Adrenal gland (tissue), 19 donors: ENCODE measurements at places on chromosomes 11 and 22.
A peak's percentile ranks its signal among the peaks of the same experiment; 100 is the strongest.

DNA sequence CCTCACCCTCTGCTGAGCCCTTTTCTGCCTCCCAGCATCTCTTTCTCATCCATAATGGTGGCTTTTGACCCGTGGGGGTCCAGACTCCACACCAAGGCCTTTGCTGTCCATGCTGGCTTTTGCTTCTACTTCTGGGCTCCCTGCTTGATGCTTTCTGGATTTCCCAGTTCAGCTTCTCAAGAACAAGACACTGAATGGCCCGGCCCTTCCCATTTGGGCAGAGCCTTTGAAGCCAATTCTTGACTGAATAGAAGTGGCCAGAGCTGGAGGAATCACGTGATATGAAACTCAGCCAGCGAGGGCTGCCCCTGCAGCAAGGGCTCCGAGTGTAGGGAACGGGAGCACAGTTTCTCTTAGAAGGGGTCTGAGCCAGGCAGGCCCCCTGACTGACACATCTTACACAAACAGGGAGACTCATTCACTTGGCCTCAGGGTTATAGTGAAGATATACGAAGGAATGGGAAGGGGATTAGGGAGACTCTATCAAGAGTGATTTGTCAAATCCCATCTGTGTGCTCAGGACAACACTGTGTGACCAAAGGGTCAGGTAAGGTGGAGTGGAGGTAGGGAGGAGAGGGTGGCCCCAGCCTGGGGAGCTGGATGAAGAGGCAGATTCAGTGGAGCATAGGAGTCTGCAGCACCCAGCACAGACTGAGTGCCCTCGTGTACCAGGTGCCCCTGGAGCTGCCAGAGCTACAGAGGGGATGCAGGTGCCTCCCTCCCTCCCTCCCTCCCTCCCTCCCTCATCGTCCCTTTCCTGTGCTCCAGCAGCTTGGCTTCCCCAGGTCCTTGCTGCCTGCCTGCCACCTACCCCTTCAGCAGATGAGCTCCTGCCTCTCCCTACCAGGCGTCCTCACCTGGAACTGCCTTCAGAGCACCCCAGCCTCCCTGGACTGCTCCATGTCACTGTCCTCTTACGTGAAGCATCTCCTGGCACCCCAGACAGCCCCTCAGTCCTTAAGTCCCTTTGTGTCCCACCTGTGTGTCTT lies 106.0 kb downstream of the TRIM29 start:
- DNase-seq = no peak

- DNase-seq = peak; percentile 52
Measured at GRCh38 chr11:59669611-59670009, 773 bp upstream of the PATL1 start.

GRCh38 chr11:22133776-22134175 lies 59.1 kb upstream of the ANO5 start:
- no peak for DNase-seq

GRCh38 chr11:77410076-77410827 lies 63.6 kb downstream of the PAK1 start:
- no peak for DNase-seq

DNA sequence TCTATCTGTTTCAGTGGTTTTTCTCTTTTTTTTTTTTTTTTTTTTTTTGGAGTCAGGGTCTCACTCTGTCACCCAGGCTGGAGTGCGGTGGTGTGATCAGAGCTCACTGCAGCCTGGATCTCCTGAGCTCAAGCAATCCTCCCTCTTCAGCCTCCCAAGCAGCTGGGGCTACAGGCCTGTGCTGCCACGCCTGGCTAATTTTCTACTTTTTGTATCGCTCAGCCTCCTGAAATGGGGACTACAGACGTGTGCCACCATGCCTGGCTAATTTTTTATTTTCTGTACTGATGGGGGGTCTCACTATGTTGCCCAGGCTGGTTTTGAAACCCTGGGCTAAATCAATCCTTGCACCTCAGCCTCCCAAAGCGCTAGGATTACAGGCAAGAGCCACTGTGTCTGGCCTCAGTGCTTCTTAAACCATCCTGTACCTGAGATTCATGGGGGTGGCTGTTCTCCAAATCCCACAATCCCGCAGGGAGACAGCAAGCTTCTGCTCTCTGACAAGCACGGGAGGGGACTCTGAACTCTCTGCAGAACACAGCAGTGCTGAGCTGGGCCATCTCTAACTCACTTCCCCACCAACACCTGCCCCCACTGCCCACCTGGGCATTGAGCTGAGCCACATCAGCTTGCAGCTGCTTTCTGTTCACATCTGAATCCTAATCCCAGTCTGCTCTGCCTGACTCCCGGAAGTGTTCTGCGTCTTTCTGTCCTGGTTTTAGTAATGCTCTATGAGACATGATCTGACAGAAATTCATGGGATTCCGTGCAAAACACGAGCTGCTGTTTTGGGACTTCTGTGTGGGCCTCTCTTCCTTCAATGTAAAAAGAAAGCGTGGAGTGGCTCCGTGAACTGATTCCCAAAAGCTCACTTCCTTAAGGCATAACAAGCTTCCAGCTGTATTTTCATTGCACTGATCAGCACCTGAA lies 400.0 kb downstream of the LARGE1 start:
- no peak for DNase-seq

GRCh38 chr11:80136991-80137390 lies 696.2 kb upstream of the TENM4 start:
- DNase-seq = no peak

- DNase-seq = no peak
Measured at GRCh38 chr11:6225024-6225423, 9.4 kb downstream of the FHIP1B start.

- no peak for DNase-seq
Measured at GRCh38 chr11:77267962-77268361, 33.5 kb downstream of the GDPD4 start.

GRCh38 chr11:127866109-127866508 lies 721.2 kb downstream of the ETS1 start:
- DNase-seq = no peak

- no peak for DNase-seq
Measured at GRCh38 chr11:118230088-118230487, 5.3 kb upstream of the JAML start.
